ENCODE measurements at places on chromosomes 6 and 20. TPM values are rescaled to one million over a fixed set of nuclear protein-coding genes. Genes with fewer than 3 reads are reported as not detected.
A peak's percentile ranks its signal among the peaks of the same experiment; 100 is the strongest.

C6orf141 gene
- total RNA-seq, result 0.58 TPM

DNA sequence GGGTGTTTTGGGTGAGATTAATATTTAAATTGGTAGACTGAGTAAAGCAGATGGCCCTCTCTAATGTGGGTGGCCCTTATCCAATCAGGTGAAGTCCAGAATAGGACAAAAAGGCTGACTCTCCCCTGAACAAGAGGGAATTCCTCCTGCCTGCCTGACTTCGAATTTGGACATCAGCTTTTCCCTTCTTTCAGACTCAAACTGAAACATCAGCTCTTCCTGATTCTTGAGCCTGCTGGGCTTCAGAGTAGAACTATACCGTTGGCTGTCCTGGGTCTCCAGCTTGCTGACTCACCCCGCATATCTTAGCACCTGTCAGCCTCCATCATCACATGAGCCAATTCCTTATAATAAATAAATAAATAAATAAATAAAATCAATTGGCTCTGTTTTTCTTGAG, 15.0 kb upstream of the TGM6 start:
- no peak overlapping the region for H3K4me3 ChIP-seq
- DNase-seq, result no peak
- no peaks in the 10 kb centered on the region for H3K4me1 ChIP-seq
- no peaks in the 10 kb centered on the region for H3K27me3 ChIP-seq
- no peaks in the 10 kb centered on the region for H3K36me3 ChIP-seq

- DNase-seq, result no peak
- H3K4me1 ChIP-seq, result peaks cover 56% of the 10 kb centered on the region
- H3K27me3 ChIP-seq, result no peaks in the 10 kb centered on the region
- H3K36me3 ChIP-seq, result peaks cover 2% of the 10 kb centered on the region
- no peak overlapping the region for H3K27ac ChIP-seq
Measured at GRCh38 chr20:44590980-44591778, 8.8 kb downstream of the PKIG start.

DNA sequence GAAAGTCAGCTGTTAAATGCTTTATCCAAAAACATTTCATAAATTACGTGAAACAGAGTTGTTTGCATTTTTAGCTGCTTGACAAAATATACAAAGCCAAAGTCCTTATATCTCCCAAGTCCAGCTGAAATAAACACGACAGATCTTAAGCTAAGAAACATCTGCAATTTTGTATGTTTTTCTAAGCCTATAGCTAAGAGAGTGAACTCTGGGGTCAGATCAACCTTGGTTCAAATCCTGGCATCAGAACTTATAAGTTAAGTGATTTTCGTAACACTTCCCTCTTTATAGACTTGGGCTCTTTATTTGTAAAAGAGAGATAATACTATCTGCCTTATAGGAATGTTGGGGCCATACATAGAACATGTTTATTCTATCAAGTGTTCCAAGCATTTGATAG, 176.7 kb downstream of the PTPRK start:
- H3K4me3 ChIP-seq, result no peak overlapping the region
- no peak for DNase-seq
- no peaks in the 10 kb centered on the region for H3K27me3 ChIP-seq
- no peaks in the 10 kb centered on the region for H3K36me3 ChIP-seq

DNA sequence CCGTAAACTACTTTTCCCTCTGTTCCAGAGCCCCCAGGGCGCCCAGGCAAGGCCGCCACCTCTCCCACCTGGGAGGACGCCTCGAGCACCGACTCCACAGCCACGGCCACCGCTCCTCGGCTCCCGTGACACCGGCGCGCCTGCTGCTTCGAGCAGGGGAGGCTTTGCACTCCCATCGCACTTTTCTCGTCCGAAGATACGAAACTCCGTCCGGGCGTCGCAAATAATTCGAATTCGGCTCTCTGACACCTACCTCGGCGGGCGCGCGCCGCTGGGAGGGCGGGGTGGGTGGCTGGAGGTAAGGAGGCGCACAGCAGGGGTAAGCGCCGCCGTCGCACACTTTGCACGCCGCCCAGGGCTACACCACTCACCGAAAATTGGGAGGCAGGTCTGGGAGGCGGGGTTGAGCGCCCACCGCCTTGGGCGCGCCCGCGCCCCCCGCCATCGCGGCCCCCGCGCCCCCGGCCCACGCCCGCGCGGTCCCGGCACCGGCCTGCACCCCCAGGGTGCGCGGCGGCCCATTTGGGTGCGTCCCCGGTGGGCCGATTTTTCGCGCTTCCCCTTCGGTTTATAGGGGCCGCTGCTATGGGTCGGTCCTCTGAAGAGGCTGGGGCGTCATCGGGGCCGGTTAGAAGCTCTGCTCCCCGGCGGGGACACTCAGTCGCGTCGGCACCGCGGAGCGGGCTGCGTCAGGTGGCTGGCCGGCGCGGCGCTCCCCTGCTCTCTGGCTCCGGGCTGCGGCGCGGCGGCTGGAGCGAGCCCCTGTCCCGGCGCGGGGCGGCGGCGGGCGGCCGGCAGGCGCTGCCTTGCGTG, 36.2 kb downstream of the GNAS start:
- DNase-seq, result peak; percentile 83
- peaks cover 8% of the 10 kb centered on the region for H3K4me1 ChIP-seq
- no peaks in the 10 kb centered on the region for H3K27me3 ChIP-seq
- peak overlapping the region; percentile 84 for H3K4me3 ChIP-seq
- no peaks in the 10 kb centered on the region for H3K36me3 ChIP-seq

DNA sequence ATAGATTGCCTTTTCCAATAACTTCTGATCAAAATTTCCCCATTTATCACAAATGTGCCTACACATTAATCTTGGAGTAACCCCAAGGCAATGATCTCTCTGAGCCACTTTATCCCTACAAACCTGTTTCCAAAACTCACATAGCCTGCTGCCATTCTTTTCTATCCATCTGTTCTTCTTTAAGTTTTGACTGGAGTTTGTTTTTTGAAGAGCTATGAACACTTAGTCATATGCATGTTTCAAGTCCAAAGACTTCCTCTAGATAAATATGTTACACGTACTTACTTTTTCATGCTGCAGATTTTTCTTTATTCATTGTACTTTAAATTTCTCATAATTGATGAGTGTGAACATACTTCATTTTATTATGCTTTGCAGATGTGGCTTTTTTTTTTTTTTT, 488.9 kb upstream of the CITED2 start:
- DNase-seq, result no peak
- no peaks in the 10 kb centered on the region for H3K4me1 ChIP-seq
- no peak overlapping the region for H3K27ac ChIP-seq
- no peaks in the 10 kb centered on the region for H3K36me3 ChIP-seq

GRCh38 chr6:136763716-136764516, 28.4 kb downstream of the MAP3K5 start:
- H3K4me1 ChIP-seq, result peaks cover 28% of the 10 kb centered on the region
- no peak overlapping the region for H3K27ac ChIP-seq

GRCh38 chr20:50930139-50930975, 880 bp downstream of the ADNP start:
- H3K4me3 ChIP-seq, result peak overlapping the region; percentile 82
- H3K27me3 ChIP-seq, result no peaks in the 10 kb centered on the region
- peaks cover 47% of the 10 kb centered on the region for H3K36me3 ChIP-seq
- DNase-seq, result peak; percentile 37
- peak overlapping the region; percentile 100 for H3K27ac ChIP-seq
- peaks cover 46% of the 10 kb centered on the region for H3K4me1 ChIP-seq

- H3K27me3 ChIP-seq, result no peaks in the 10 kb centered on the region
- no peak overlapping the region for H3K4me3 ChIP-seq
- no peaks in the 10 kb centered on the region for H3K4me1 ChIP-seq
- no peaks in the 10 kb centered on the region for H3K36me3 ChIP-seq
- no peak for DNase-seq
Measured at GRCh38 chr6:88441346-88441745, 275.2 kb upstream of the CNR1 start.

IL17F gene
- total RNA-seq, result not detected

DNA sequence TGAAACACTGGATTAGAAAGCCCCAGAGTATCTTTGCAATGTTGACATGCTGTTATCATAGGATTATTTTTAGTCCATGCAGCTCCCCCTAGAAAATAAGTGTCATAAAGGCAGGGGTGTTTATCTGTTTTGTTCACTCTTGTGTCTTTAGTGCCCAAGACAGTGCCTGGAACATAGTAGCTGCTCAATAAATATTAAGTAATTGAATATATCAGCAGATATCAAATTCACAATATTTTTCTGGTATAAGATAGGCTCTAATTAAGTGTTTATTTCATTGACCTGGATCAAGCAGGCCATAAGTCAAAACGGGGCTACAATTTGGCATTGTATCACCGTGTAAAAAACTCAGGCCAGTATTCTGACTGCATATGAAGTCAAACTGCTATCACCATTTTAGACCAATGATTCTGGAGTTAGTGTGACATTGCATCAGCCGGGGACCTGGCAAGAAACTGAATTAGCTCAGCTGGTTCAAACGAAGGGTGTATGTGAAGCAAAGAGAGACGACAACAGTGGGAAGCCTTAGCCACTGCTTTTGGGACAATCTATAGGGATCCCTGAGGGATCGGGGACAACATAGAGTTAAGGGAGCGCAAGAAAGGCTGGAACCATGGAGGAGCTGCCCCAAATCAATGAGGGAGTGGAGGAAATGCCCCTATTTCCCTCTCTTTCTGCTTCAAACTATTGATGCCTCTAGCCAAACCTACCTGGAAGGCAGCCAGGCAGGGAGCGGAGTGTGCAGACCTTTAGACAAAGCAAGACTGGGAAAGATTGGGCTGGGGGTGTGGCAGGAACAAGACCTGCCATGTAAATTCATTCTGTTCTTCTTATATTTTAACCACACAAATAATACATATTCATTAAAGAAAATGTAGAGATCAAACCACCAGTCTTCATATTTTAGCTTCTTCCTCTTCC, 112.2 kb downstream of the PLEKHG1 start:
- no peak overlapping the region for H3K27ac ChIP-seq
- H3K4me3 ChIP-seq, result no peak overlapping the region
- H3K4me1 ChIP-seq, result no peaks in the 10 kb centered on the region
- H3K36me3 ChIP-seq, result no peaks in the 10 kb centered on the region

GRCh38 chr20:63567386-63568169, 6.5 kb downstream of the HELZ2 start:
- peak; percentile 76 for DNase-seq
- H3K4me3 ChIP-seq, result no peak overlapping the region
- H3K4me1 ChIP-seq, result no peaks in the 10 kb centered on the region
- peaks cover 24% of the 10 kb centered on the region for H3K27me3 ChIP-seq
- no peak overlapping the region for H3K27ac ChIP-seq

RAET1G gene
- 0.64 TPM for total RNA-seq

SYNDIG1 gene
- total RNA-seq, result not detected

DNA sequence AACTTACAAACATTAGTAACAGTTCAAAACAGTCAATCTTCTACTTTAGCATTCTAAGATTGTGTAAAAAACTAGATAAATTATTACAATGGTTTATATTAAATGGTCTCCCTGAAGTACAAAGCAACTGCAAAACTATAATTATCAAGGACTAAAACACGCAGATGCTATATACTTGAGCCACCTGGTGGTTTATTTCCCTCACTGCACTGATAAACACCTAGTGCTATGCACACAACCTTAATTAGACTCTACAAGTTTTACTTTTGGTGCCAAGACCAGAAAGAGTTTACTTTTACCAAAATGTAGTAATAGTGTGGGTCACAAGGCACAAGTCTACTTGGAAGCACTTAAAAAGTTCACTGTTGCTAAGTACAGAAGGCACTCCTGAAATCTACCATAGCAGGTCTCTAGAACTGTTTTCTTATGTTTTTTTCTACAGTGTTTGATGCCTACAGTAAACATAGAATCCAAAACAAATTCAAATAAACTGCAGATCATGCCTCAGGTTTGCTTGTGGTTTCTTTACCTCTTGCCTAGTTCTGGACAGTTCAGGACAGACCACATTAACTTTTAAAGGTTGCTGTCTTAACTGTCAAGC, 49.2 kb downstream of the GMDS start:
- no peak overlapping the region for H3K27ac ChIP-seq
- no peaks in the 10 kb centered on the region for H3K36me3 ChIP-seq
- H3K27me3 ChIP-seq, result no peaks in the 10 kb centered on the region
- no peak overlapping the region for H3K4me3 ChIP-seq

DNA sequence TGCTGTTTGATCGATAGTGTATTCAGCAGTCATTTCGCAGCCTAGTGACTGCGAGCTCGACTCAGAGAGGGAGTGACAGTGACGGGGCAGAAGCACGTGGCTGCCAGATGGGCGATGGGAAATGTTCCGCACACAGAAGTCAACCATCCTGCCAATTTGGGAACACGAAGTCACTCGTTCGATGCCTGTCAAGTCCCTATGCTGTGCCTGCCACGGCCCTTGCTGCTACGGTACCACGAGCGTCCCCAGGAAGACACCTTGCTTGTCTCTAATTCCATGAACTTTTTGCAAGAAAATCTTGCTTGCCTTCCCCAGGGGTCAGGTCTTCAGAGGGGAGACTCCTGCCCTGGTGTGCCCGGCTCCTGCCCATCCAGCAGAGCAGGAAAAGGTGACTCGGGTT, 17.0 kb upstream of the STX16 start:
- no peak for DNase-seq
- H3K27me3 ChIP-seq, result no peaks in the 10 kb centered on the region
- no peak overlapping the region for H3K4me3 ChIP-seq
- H3K4me1 ChIP-seq, result no peaks in the 10 kb centered on the region
- H3K36me3 ChIP-seq, result no peaks in the 10 kb centered on the region

- no peak overlapping the region for H3K4me3 ChIP-seq
- no peaks in the 10 kb centered on the region for H3K27me3 ChIP-seq
- no peaks in the 10 kb centered on the region for H3K36me3 ChIP-seq
- no peak overlapping the region for H3K27ac ChIP-seq
- no peaks in the 10 kb centered on the region for H3K4me1 ChIP-seq
Measured at GRCh38 chr20:8492173-8492572, 360.1 kb downstream of the PLCB1 start.

ADGRF4 gene
- total RNA-seq, result not detected

DNA sequence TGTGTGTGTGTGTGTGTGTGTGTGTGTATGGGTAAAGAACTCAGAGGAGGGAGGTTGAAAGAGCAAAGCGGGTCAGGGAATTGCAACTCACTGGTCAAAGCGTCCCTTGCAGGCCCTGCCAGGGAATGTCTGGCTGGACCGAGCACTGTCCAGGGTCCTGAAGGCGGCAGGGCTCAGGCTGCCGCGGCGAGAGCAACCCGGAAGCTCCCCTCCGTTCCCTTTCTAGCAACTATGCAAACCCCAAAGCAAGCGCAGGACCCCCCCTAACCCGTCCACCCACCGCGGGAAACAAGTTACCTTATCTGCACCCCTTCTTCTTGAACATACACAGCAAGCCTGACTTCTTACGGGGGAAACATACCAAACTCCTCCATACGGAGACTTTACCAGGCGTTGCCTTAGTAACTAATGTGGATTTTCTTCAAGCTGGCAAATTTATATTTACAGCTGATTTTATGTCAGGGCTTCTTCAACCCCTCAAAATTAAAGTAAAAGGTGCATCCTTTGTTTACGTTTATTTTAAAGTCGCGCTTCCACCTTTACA, 538 bp upstream of the GRM1 start:
- no peaks in the 10 kb centered on the region for H3K36me3 ChIP-seq
- H3K4me3 ChIP-seq, result no peak overlapping the region
- H3K27me3 ChIP-seq, result peaks cover 13% of the 10 kb centered on the region

DNA sequence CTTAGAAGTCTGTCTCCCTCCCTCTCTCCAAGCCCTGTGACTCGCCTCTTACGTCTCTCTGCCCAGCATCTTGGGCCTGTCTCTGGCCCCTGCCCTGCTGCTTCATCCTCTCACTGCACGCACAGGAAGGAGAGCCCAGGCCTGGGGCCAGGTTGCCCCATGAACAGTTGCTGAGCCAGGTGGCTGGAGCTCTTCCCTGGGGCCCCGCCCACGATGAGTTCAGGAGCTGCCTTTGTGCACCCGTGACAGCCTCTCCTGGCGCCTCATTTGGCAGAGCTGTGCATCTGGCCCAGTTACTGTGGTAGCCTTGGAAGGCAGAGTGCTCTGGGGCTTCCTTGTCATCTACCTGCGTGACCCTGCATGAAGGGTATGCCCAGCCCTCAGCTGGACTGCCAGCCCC, 44.5 kb downstream of the SLC52A3 start:
- H3K4me3 ChIP-seq, result no peak overlapping the region
- DNase-seq, result peak; percentile 25
- H3K36me3 ChIP-seq, result no peaks in the 10 kb centered on the region
- H3K27ac ChIP-seq, result no peak overlapping the region

All from psoas muscle (tissue), 8 donors.